ENCODE measurements at places on chromosomes 16 and 17.

- DNase-seq, result peak; percentile 74
These were observed 1.1 kb upstream of the STUB1 start for GRCh38 chr16:678858-679813.

GRCh38 chr17:62713086-62713881 lies 85.8 kb downstream of the MRC2 start:
- no peak for DNase-seq

DNA sequence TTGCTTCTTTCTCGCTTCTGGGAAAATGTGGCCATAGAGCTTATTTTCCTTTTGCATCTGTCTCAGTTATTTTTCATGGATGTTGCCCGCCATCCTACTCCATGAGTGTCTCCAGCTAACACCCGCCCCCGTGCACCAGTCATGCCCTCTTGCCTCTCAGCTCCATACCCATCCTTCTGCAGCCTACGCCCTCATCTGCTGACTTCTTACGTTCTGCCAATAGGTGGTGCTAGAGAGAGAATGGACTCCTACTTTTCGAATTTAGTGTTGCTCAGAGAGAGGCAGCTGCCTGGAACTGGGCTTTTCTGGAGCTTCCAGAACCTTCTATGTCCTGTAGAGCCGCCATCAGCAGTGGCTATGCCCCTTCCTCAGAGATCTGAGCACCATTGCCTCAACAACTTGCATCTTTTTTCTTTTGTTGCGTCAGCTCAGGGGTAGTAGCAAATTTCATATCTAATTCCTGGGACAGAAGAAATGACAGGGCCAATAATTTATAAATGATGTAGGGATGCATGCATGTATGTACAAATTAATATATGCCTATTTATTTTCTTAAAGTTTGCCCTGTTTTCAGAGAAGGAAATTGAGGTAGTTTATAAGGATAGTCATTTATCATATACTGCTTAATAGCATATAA lies 119.7 kb upstream of the MYOCD start:
- DNase-seq, result peak; percentile 20

GRCh38 chr16:89315791-89316581 lies 98.5 kb downstream of the ZNF778 start:
- no peak for DNase-seq

- DNase-seq, result no peak
These were observed 122.1 kb downstream of the CA10 start for GRCh38 chr17:52036416-52036815.

Data from NCI-H1436 (cell line).